ENCODE measurements at places on chromosomes 7 and 10.

- no peak for DNase-seq
Measured at GRCh38 chr7:25787336-25787735, 364.7 kb upstream of the NFE2L3 start.

- no peak for DNase-seq
Measured at GRCh38 chr7:129780974-129781927, 169.7 kb downstream of the NRF1 start.

DNA sequence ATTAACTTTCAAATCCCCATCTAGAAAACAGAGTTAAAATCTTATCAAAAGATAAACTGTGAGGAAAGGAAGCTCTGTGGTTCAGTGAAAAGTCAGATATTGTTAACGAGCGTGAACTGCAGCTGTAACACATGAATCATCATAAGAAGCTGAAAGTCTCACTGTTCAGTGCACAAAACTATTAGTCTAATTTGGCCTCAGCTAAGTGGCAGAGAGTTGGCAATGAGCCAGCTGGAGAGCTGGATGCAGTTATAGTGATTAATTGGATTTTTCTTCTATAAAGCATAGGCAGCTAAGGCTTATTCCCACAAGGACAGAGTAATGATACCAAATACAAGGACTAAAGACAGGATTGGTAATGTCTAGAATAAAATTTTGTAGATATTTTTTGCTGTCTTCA lies 101.1 kb upstream of the ABCB5 start:
- no peak for DNase-seq

- DNase-seq, result no peak
Measured at GRCh38 chr10:15802375-15802949, 57.8 kb downstream of the MINDY3 start.

DNA sequence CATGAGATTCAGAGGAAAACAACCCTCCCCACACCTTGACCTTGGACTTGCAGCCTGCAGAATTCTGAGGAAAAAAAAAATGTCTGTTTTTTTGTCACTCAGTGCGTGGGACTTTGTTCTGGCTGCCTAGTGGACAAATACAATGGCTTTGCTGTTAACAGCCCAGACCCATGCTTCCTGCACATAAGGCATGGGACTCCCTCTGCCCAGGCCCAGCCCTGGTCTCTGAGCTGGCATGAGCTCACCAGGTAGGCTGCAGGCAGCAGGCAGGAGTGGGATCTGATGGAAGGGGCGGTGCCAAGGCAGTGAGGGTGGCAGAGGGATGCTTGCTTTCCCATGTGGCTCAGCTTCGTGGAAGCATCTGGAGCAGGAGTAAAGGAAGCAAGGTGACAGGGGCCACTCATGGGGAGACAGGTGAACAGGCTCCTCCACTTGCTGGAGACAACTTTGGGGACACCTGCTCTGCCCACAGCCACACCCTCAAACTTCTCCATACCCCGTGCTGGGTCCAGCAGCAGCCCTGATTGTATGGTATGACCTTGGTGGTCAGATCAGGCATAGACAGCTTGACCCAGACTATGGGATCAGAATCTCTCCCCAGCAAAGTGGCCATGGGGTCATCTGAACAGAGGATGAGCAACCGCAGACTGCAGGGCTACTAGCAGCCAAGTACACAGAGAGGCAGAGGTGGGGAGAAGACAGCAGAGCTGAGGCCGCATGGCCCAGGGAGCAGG lies 27.0 kb downstream of the ANXA8 start:
- no peak for DNase-seq

DNA sequence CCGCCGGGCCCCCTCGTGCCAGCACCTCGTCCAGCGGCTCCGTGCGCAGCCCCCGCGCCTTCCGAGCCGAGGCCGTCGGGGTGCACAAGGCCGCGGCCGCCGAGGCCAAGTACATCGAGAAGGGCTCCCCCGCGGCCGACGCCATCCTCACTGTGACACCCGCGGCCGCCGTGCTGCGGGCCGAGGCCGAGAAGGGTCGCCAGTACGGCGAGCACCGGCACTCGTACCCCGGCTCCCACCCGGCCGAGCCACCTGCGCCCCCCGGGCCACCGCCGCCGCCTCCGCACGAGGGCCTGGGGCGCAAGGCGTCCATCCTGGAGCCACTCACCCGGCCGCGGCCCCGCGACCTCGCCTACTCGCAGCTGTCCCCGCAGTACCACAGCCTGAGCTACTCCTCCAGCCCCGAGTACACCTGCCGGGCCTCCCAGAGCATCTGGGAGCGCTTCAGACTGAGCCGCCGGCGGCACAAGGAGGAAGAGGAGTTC lies 76.5 kb downstream of the ELFN1 start:
- DNase-seq, result no peak

- no peak for DNase-seq
Measured at GRCh38 chr7:107876916-107877315, 14.1 kb upstream of the DLD start.

DNA sequence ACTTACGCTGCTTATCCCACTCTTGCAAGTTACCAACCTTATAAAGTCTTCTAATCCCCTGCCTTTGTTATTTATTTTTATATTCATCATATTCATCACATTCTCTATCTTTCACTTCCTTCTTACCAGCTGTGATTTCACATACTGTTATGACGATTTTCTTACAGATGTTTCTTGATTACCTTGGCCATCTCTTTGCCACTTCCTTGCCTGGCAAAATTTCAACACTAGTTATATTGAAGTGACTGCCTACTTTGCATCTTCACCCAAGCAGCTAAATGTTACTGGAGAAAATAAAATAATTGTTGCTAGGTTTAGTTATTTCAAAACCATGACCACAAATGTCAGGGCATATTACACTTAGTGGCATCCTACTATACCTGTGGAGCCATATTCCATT lies 8.8 kb upstream of the STEAP4 start:
- no peak for DNase-seq

DNA sequence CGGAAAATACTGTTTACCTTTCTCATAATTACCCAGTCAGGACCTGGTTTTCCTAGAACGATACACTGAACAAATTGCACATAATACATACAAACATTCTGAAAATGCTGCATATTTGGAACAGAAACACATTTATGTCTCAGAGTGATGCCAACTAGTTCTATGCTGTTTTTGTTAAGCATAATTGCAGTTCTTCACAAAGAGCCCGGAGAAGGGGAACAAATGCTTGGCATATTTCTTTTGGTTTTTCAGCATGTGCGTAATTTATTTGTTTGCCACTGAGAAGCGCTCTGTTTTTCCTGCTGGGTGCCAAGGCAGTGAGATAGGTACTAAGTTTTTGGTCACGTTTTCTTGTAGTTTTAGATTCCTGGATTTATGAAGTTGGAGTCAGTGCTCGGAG lies 181.0 kb upstream of the MDFIC start:
- DNase-seq, result no peak

- no peak for DNase-seq
Measured at GRCh38 chr7:34184466-34184865, 279.1 kb downstream of the BMPER start.

- no peak for DNase-seq
Measured at GRCh38 chr10:14889318-14889717, 10.7 kb downstream of the SUV39H2 start.

- no peak for DNase-seq
Measured at GRCh38 chr10:111347386-111348013, 270.7 kb downstream of the ADRA2A start.

DNA sequence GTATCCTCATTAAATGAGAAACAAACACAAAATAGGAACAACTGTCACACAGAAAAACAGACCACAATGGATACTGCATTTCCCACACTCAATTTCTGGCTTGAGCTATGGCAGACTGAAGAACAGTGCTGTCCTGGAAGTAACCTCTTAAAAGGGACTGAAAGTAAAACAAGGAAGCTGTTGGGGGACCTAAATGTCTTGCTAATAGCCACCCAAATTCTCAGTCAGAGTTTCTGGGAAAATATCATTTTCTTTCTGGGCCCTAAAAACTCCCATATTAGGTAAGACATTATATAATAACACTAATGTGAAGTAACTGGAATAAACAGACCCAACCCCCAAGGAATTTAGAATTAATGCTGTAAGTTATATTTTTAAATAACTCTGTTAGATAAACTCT lies 80.9 kb upstream of the TFEC start:
- DNase-seq, result no peak

DNA sequence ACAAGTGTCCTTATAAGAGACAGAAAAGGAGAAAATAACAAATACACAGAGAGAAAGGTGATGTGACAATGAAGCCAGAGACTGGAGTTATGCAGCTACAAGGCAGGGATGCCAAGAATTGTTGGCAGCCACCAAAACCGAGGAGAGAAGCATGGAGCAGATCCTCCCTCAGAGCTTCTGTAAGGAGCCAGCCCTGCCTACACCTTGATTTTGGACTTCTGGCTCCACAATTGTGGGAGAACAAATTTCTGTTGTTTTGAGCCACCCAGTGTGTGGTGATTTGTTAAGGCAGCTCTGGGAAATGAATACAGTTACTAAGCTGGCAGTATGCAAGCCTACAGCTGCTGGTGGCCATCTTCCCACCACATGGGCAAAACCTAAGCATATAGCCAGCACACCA lies 163.6 kb downstream of the GRM8 start:
- no peak for DNase-seq

DNA sequence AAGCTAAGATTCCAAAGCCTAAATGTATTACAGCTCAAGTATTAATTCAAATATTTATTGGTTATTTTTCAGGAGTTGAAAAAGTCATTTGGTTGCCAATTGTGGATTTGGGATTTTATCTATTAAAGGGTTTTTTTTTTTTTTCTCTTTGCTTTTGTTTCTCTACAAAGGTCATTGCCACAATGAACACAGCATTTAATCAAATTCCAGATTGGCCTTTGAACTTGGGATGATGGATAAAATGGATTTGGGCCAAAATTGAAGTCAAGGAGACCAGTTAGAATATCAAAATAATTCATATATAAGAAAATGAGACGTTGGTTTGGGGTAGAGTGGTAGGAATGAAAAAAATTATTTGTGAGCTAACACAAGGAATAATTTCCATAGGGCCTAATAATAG lies 9.6 kb downstream of the LIPN start:
- no peak for DNase-seq

DNA sequence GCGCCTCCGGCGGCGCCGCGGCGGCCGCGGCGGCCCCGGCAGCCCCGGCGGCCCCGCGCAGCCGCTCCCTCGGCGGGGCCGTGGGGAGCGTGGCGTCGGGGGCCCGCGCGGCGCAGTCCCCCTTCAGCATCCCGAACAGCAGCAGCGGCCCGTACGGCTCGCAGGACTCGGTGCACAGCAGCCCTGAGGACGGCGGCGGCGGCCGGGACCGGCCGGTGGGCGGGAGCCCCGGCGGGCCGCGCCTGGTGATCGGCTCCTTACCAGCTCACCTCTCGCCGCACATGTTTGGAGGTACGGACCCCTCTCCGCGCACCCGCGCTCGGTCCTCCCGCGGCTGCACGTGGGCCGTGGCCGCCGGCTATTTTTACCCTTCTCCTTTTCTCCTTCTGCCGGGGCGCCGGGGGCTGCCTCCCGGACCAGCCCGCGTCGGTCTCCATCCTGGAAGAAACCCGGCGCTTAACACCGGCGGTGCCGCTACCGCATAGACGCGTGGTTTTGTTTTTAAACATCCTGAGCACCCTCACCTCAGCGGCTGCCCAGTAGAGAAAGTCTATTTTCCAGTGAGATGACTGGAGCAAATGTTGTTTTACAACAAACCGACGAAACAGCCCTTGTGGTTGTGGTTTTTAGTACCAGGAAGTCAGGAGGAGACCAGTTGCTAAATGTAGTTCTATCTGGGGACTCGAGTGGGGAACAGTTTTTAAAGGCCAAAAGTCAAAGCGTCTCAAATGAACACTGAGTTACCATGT lies 1.3 kb downstream of the ZNRF2 start:
- peak; percentile 40 for DNase-seq

DNA sequence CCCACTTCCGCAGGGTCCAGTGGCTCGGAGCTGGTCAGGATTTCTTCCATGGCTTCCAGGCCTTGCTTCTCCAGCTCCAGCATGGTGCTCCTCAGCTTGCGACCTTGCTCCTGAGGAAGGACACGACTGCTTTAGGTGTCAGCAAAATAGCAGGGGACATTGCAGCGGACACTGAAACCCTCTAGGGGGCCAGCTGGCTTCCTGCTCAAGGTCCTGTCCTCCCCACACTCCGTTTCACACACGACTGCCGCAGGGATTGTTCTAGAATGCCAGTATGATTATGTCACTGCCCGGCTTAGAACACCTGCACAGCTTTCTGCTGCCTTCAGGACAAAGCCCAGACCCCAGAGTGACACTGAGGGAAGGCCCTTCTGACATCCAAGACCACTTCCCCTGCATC lies 65.6 kb downstream of the SCRN1 start:
- no peak for DNase-seq

DNA sequence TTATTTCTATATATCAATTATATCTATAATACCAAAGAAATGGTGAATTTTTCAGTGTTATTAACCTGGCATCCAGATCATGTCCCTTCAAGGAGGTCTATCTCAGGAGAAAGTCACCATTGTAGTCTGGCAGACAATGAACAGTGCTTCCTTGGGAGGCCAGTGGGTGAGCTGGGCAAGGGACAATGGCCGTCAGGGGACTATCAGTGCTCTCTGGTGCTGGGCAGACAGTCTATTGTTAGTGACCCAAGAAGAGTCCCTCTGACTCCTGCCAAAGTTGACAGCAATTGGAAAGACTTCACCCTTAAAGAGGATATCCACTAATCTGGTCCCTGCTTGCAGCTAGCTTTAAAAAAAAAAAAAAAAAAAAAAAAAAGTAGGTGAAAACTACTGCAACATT lies 7.1 kb downstream of the JAZF1 start:
- DNase-seq, result no peak
